ENCODE measurements at places on chromosomes 3 and 15.

- DNase-seq = no peak
Observed at GRCh38 chr3:167160781-167161180, 219.3 kb downstream of the ZBBX start.

DNA sequence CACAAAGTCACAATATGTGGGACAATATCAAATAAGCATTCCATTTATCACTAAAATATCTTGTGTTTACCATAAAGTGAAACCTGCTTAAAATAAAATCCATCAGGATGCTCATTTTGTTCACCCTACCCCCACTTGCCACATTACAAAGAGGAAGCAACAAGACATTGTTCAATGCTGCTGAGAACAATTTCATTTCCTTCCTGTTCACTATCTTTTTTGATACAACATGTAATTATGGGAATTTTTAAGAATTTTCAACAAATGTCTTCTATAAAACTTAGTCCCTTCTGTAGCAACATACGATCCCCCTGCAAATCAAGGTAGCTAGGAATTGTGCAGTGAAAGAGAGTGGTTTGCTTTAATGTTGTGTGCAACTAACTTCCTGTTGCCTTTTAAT lies 34.9 kb upstream of the GPR160 start:
- DNase-seq = no peak

DNA sequence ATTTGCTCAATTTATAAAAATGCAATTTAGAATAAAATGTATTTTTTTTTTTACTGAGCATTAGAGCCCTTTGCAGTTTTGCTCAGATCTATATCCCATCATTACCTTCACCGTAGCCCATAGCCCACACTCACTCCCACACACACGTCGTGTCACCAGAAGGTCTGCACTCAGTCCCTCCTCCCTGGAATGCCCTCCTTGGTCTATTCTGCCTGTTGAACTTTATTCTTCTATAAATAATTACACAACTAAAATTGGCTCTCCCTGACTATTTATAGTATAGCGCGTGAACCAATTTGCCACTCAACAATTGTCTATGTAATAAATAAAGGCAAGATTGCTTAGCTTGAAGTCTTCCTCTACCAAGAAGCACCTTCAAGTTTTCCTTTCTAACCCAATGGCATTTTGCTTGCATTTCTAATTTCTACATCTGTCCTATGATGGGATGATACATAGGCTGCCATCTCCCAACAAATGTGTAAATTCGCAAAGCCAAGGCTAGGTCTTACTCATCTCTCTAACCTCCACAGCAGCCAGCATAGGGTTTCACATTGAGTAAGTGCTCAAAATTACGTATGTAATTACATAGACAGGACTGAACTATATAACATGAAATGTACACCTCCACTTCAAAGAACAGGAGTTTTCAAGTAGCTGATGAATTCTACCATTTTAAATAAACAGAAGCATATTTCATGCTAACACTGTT lies 172.0 kb upstream of the HES1 start:
- DNase-seq = no peak

- no peak for DNase-seq
Observed at GRCh38 chr15:91435113-91435512, 335.1 kb downstream of the SV2B start.

DNA sequence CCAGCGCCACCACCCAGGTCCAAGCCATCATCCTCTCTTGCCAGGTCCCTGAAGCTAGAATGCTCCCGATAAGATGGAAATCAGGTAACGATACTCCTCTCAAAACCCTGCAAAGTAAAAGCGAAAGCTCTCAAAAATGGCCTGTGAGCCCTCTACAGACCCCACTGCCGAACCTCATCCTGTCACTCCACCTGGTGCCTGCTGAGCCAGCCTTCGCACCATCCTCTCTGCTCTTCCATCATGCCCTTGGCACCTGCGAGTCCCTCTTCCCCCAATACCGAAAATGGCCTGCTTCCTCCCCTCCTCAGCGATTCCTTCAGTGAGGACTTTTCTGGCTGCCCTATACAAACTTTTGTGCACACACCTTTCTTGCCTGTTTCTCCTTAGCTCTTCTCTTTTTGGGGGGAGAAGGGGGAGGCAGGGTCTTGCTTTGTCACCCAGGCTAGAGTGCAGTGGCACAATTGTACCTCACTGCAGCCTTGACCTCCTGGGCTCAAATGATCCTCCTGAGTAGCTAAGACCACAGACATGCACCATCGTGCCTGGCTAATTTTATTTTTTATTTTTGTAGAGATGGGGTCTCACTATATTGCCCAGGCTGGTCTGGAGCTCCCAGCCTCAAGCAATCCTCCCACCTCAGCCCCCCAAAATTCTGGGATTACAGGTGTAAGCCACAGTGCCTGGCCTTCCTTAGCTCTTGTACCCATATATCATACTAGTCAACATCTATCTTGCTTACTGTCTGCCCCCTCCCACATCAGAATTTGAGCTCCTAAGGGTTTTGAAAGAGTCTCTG lies 3.0 kb downstream of the IDH2 start:
- no peak for DNase-seq

- DNase-seq = no peak
Observed at GRCh38 chr3:43729707-43730414, 39.1 kb downstream of the ABHD5 start.

DNA sequence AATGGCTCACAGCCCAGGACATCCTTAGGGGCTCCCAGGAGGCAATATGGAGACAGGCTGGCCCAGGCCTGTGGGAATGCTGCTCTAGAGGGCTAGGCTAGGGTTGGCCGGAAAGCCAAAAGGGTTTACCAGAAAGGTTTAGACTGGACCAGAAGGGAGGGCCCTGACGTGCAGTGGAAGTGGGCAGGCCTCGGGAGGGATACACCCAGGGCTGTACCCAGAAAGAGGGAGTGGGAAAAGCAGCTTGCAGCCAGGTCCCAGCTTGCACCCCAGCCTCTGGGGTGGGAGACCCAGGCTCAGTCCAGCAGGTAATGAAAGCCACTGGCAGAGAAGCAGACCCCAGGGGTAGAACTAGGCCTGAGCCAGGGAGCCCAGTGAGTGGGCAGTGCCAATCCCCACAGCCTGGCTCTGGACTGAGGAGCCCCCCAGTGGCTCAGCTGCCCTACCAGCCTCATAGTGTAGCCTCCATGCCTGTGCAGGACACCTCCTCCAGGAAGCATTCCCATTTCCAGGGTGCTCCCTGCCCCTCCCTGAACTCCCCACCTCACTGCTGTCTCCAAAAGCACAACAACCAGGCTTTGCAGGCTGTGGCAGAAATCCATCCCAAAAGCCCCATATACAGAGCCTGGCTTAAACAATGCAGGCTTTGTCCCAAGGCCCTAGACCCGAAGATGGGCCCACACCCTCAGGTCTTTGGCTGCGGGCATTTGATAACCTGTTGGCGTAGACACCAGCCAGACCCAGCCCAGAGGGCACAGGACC lies 3.5 kb downstream of the GORASP1 start:
- no peak for DNase-seq

- no peak for DNase-seq
Observed at GRCh38 chr3:47012342-47013230, 33.1 kb downstream of the NBEAL2 start.

DNA sequence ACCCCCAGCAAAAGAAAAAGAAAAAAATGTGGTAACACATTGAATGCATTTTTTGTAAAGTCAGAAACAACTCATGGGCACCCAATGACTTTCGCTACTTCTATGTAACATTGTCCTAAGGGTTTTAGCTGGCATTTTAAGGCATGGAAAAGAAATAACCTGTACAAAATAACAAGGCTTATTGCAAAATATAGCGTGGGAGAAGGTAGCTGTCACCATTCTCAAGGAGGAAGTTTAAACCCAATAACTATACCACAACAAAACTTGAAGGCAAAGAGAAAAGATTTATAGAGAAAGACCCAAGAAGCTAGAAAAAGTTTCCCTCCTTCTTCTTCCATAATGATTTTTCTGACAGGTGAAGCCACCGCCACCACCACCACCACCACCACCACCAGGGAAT lies 55.7 kb upstream of the ACP3 start:
- DNase-seq = no peak

GRCh38 chr3:39707314-39707909 lies 102.0 kb upstream of the MYRIP start:
- DNase-seq = no peak

Measured in NCI-H2227 treated with DMSO at 0.1 percent for 48 hours (cell line).